Femur (tissue), 1 donor: ENCODE measurements at places on chromosomes 7 and 10.
A peak's percentile ranks its signal among the peaks of the same experiment; 100 is the strongest.

GRCh38 chr10:132109341-132110110 is 43.8 kb downstream of the JAKMIP3 start:
- DNase-seq = peak; percentile 73

GRCh38 chr10:124552691-124553276 is 91.2 kb downstream of the LHPP start:
- DNase-seq = no peak

DNA sequence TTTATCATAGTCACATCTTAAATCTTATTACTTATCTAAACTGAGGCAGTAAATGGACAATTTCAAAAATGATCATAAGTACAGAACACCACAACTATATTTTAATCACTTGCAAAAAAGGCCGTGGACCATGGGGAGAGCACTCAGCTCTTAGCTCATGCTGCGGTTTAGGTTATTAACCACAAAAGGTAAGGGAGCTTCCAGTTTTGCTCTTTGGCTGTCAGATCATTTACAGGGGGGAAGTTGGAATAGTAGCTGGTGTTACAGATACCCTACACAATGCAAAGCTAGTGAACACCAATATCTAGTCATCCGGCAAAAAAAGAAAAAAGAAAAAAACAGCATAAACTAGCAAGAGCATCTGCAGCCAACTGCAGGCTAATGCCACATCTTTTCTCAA is 147.0 kb downstream of the BBS9 start:
- no peak for DNase-seq

GRCh38 chr7:34655384-34655783 is 2.6 kb upstream of the NPSR1 start:
- no peak for DNase-seq

DNA sequence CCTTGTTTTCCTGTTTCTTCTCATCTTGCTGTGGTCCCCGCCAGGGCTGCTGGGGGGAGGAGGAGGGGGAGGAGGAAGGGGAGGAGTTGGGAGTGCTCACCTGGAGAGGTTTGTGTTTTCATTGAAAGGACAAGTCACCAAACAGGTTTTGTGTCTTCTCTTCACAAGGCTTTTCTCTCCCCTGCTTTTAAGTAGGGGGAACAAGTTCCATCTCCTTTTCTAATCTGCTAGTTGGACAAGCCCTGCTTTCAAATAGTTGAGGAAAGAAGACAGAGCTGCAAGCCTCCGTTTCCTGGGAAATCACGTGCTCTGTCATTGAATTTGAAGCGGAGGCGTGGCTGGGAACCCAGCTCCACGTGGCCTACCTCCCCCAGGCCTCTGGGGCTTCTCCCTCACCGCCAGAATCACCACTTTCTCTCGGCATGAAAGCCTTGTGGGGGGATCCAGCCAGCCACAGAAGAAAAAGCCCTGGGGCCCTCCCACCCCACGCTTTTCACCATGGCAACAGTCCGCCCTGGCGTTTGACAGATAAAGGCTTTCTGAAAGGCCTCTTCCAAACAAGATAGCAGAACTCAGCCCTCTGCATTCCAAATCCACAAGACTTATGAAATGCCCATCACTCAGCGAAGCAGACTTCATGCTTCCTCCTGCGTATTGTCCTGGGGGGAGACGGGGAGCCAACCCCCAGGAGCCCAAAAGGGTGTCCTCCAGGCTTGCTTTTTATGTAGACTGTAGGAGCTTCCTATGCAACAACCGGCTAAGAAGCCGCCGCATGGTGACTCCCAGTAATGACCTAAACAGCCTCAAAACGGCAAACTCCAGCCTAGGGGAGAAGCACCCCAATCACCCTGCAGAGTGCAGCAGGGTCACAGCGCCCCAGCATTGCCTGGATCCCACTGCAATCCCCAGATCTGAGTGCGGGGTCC is 51.7 kb downstream of the PROSER2 start:
- DNase-seq = peak; percentile 84

DNA sequence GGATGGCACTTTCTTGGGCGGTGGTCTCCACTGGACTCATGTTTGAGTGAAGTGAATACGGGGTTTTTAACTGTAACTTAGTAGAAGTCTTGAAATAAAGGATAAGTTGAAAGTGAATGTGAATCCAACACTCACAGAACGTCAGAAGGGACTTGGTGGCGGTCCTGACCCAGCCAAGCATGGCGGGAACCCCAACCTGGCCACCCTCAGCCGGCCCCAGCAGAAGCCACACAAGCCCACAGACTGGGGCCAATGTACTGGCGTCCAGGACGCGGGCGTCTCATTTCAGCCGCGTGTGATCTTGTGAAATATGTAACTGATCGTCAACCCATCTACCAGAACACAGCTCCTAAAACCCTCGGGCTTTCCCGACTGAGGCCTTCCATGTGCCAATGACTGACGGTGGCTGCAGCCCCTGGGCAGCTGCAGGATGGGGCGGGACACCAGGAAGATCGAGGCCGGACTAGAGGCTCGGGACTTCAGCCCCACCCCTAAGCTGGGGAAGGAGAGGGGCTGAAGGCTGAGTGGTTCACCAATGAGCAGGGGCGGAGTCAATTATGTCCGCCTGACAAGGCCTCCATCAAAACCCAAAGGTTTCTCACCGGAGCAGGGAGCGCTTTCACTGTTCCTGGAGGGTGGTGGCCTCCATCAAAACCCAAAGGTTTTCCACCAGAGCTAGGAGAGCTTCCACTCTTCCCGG is 161.5 kb downstream of the MAD1L1 start:
- DNase-seq = no peak

DNA sequence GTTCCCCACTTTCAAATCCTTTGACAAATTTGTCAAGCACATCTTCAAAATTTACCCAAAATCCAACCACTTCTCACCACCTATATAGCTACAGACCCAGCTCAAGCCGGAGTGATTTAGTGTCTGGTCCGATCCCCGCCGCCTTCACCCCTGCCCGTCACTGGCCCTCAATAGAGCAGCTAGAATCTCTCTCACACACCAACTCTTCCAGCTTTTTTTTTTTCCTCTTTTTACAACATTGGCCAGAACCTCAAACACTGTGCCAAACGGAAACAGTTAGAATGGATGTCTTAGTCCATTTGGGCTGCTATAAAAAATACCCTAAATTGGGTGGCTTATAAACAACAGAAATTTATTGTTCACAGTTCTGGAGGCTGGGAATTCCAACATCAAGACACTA is 41.1 kb upstream of the TMEM72 start:
- DNase-seq = peak; percentile 1

DNA sequence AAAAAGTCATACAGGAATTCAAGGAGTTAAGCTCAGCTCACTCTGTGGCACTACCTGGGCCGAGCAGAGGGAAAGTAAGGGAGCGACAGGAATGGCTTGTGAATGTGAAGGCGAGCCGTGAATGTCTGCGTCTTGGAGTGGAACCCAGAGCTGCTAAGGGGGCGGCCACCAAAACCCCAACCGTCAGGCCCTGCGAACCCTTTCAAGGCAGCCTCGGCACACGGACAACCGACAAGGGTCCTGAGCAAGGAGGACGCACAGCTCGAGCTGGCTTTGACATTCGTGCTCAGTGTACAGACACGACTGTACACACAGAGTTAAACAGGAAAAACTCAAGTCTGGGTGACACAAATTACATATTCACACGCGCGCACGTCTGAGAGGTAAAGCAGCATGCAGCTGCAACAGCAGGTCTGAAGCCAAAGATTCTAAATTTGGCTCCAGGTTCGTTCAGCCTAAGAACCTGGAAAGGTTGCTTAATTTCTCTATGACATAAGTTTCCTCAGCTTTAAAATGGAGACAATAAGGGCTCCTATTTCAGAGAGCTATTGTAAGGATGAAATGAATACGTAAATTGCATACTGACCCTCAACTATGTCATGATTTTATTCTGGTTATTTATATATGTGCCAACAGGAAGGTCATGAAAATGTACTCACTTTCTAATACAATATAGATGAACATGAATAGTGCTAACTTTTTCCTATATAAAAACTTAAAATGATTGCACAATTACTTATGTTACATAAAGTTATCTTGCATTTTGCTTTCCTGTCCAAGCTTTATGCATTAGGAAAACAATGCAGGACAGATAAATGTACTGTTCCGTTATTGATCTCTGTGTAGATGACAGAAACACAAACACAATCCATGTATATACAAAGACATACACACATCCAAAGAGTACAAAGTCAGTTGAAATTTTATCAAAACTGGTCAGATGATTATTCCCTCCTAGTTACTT is 192.9 kb downstream of the ZMYND11 start:
- peak; percentile 28 for DNase-seq

GRCh38 chr7:112930787-112931186 is 140.6 kb upstream of the TMEM168 start:
- DNase-seq = peak; percentile 18

DNA sequence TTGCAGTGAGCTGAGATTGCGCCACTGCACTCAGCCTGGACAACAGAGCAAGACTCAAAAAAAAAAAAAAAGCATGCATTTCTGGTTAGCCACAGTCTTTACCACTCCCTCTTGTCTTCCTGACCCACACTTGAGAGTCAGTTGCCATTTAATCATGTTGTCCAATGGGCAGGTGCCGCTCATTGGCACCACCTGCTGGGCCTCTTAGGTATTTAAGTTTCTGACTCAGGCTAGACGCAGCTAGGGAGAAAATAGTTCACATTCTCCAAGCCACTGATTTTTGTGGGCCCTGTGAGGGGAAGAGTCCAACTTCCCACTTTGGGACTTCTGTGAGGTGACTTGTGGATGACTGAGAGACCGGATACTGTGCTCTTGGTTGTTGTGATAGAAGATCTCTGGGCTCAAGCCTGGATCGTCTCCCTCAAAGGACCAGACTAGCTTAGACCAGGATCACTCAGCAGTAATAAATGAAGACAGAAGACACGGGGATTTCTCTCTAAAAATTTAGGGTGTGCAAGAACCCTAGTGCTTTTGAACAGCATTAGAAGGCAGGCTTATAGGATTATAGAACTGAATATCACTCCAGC is 26.8 kb upstream of the SORCS3 start:
- no peak for DNase-seq

DNA sequence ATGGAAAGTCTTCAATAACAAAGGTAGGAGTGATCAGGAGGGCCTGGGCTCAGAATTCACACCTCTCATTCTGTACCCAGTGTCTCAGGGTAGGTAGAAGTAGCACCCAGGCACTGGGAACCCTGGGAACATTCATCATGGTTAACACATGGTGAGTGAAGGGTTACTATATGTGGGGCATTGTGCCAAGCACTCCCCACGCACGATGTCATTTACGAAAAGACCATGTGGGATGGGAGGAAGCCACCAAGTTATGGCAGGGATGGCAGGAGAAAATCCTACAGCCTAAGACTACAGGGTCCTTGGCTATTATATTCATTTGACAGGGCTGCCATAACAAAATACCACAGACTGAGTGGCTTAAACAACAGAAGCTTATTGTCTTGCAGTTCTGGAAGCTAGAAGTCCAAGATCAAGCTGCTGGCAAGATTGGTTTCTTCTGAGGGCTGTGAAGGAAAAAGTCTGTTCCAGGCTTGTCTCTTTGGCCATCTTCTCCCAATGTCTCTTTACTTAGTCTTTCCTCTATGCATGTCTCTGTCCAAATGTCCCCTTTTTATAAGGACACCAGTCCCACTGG is 27.7 kb upstream of the DDIT4 start:
- DNase-seq = no peak

- peak; percentile 28 for DNase-seq
Measured at GRCh38 chr7:129969881-129970446, 17.2 kb upstream of the UBE2H start.

DNA sequence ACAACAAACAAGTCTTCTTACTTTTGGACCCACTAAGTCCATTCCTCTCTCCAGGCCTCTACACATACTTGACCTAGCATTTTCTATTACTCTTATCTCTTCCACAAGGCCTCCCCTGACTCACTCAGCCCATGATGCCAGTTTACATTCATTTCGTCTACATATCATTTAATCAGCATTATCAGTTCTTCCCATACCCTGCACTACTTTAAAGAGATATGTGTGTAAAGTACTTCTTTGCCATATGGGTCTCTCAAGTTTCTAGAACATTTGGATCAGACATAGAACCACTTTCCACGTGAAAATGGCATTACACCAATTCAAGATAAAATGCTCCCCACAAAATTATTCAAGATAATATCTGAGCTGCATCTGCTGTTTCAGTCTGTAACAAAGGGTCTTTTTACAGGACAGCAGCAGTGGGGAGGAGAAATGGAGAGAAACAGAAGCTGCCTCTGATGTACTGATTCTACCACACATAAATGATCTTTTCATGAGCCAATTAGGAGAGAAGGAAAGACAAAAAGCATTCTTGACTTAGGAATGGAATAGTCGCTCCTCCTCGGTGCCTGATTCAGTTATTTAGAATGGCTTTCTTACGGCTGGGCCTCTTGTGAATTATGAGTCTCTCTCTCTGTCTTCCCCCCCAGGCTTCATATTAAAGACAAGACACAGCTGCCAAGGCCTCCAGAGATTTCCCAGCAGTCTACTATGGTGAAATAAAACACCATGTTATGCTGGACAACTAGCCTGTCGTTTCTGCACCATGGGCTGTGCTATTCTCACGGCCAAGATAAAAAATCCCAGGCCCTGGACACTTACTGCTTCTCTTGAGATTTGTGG is 46.9 kb upstream of the SEPTIN7 start:
- peak; percentile 51 for DNase-seq

GRCh38 chr7:9981742-9982349 is 991.8 kb upstream of the PHF14 start:
- DNase-seq = no peak

DNA sequence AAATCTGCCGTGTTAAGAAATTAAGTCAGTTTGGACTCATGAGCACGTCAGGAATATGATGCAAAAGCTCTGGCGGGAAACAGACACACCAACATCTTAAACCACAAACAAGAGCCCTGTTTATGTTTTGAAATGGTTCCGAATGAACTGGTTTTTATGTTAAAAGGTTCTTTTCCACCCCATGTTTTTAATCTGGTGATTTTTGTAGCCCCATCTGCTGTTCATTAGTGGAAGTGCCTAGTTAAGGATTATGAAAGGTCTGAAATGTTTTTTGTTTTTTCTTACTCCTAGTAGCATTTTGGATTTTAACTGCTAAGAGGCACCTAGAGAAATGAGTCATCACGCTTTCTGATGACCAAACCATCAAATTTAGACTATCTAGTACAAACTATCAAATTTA is 404.1 kb upstream of the MKI67 start:
- no peak for DNase-seq

GRCh38 chr7:116231949-116232348 is 21.6 kb downstream of the TES start:
- no peak for DNase-seq

- DNase-seq = no peak
Measured at GRCh38 chr7:31688372-31688771, 1.4 kb downstream of the PPP1R17 start.
